Fibroblast of gingiva (primary cell): ENCODE measurements at places on chromosomes 5 and 9.
A peak's percentile ranks its signal among the peaks of the same experiment; 100 is the strongest.

DNA sequence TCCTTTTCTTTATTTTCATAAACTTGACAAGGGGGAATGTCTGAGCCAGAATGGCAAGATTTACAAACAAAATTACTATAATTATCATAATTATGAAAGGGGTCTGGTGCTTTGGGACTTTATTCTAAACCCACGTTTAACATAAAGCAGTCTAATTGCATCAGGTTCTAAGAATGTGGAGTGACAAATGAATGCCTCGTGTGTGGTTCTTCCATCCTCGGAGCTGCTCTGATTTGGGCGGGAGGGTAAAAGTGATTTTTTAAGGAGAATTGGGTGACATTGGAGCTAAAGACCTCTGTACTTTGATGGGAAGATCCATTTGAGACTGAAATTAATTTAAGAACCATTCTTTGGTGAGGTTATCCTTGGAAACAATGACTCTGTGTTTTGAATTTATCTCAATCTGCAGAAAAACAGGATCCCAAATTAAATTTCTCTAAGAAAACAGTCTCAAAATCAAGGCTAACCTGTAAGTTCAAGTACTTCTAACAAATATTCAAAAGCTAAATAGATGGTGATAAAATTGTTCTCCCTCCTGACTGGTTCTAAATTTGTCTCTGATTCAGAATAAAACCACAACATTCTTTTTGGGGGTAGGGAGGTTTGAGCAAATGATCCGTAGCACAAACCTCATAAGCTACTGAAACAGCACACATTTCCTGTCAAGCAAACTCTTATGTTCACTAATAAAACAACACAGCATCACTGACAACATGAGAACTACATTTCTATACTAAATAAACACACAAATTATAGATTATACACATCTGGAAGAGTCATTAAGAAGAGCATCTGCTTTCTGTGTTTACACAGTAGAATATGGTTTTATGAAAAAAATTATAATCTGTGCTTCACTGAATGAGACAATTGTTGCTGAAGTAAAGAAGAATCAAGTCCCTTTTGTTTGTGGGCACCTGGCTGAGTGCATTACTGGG is 85.5 kb downstream of the DCP2 start:
- peak; percentile 67 for DNase-seq

- DNase-seq = no peak
Observed at GRCh38 chr5:148937830-148938521, 111.6 kb downstream of the ADRB2 start.

DNA sequence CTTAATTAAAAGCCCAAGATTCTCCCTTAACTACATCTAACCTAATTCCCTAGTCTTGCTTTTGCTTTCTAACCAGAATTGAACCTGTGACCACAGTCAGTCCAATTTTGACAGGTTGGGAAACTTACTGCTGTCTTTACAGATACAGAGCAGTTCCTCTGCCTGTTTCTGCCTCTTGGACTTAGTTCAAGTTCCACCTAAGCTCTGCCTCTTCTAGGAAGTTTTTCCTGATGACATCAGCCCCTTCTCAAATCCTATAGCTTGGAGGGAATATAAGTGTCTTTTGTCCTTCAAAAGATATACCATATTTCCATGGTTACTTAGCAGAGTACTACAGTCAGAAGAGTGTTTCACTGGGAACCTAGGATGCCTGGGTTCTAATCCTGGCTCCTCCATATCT is 31.7 kb downstream of the BRINP1 start:
- DNase-seq = no peak

DNA sequence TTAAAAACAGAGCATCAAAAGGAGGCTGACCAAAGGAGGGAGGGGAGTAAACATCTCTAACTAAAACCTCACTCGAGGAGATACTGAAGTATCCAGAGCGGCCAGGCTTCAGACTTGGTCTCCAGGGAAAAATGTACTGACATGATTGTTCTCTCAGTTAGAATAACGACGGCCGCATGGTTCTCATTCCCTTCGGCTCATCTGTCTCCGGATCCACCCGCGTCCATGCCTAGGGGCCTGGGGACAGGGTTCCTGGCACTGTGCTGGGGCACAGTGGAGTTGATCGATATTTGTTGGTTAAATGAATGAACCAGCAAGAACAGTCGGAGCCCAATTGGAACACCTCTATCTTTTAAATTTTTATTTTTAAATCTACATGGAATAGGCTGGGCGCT is 167.1 kb upstream of the PHYKPL start:
- DNase-seq = no peak

- no peak for DNase-seq
Observed at GRCh38 chr9:33082128-33082527, 5.7 kb upstream of the SMU1 start.

DNA sequence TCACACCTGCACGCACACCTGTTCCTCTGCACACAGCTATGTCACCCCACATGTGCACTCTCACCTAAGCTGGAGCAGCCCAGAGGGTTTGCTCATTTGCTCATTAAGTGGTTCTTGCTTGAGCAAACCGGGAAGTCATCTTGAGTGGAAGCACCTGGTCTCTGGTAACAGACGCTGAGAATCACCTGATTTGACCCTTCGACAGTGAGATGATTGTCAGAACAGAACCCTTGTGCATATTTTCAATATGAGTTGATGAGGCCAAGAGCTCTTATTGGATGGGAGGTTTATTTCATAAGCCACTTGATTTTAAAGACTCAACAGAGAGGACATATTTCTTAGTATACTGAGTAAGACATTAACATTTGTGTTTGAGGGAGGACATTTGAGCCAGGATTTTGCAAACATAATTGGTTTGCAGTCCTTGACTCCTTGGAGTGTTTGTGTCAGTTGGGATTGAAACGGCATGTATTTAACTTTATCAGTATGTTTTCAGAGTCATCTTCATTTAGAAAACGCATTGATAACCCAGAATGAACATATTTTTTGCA is 22.1 kb upstream of the LPCAT1 start:
- DNase-seq = no peak

- DNase-seq = no peak
Observed at GRCh38 chr9:12391839-12392509, 301.2 kb upstream of the TYRP1 start.

DNA sequence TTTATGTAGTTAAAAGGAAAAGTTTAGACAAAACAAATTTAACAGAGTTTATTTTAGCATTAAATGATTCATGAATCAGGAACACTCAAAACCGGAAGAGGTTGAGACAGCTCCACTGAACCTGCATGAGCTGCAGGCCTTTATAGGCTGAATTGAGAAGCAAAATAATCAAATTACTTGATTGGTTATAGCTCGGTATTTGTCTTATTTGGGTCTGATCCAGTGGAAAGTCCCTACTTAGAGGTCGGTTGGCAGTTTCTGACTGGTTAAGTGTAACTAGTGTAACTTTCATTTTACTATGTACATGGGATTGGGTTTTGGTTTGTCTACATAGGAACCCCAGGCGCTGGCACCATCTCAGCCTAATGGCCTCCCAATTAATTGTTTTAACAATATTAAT is 74.1 kb upstream of the PIK3R1 start:
- DNase-seq = peak; percentile 49

GRCh38 chr5:67541875-67542274 is 345.3 kb upstream of the CD180 start:
- no peak for DNase-seq

GRCh38 chr5:72604111-72604797 is 97.0 kb upstream of the ZNF366 start:
- DNase-seq = no peak

DNA sequence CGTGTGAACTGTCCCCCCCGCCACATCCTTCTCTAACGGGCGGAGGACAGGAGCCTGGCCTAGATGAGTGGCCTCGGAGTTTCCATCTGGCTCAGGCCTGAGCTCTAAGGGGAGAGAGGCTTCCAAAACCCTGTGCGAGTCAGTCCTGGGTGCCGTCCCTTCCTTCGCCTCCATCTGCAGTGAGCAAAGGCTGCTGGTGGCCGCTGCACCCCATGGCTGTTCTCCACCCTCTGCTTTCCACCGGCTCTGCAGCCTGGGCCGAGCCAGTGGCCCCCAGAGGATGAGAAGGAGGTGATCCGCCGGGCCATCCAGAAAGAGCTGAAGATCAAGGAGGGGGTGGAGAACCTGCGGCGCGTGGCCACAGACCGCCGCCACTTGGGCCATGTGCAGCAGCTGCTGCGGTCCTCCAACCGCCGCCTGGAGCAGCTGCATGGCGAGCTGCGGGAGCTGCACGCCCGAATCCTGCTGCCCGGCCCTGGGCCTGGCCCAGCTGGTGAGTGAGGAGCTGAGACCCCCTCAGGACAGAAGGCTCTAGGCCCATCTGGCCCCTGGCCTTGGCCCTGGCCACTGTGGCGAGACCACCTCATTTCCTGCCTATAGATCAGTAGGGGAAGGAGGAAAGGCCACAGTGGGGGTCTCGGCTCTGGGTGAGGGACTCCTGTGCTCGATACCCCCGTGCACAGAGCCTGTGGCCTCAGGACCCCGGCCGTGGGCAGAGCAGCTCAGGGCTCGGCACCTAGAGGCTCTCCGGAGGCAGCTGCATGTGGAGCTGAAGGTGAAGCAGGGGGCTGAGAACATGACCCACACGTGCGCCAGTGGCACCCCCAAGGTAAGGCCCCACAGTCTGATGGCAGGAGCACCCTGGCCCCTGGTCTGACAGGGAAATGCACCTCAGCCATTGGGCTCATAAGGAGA is 3.0 kb downstream of the PKN3 start:
- DNase-seq = no peak

DNA sequence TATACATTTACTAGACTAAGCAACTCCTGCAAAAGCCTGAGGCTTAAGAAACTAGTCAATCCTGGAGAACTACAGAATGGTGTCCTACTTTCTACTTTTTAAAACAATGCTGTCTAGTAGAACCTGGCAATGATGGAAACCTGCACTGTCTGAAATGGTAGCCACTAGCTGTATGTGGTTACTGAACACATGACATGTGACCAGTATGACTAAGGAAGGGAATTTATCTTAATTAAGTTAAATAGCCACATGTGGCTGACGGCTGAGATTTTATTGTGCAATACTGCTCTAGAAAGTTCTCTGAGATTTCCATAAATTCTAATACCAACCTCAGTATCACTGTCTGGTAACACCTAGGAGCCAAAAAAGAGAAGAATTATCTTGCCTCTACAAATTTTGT is 44.9 kb upstream of the RAPGEF6 start:
- DNase-seq = peak; percentile 82

DNA sequence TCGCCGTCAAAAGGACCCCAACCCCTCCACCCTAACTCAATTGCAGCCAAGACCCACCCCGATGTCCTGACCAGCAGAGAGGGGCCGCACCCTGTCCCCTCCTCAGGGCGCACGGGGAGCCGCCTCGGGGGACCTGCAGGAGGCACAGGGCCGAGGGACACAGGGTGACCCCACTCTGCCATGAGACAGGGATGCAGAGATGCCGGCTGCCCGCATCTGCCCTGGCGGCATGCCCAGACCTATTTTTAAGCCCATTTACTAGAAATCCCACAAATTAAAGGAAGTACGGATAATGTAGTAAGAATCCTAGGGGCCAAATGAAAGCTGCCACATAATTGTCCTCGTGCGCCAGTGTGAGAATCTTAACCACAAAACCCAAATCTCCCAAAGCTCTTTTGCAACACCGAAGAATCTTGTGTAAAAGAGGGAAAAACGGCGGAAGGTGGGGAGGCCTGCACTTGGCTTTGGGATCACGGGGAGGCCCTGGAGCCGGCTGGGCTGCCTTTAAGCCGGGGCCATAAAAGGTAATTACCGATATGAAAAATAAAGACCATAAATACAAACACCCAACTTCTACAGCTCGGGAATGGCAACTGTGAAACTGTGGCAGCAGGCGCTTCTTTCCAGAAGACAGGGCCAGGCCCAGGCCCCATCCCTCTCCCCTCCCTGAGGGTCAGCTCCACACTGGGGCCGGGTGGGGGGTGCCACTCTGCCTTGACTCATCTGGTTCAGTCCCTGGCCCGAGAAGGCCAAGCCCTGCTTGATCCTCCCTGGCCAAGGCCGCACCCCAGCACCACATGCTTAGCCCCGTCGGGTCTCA is 35.0 kb downstream of the NACC2 start:
- peak; percentile 75 for DNase-seq

DNA sequence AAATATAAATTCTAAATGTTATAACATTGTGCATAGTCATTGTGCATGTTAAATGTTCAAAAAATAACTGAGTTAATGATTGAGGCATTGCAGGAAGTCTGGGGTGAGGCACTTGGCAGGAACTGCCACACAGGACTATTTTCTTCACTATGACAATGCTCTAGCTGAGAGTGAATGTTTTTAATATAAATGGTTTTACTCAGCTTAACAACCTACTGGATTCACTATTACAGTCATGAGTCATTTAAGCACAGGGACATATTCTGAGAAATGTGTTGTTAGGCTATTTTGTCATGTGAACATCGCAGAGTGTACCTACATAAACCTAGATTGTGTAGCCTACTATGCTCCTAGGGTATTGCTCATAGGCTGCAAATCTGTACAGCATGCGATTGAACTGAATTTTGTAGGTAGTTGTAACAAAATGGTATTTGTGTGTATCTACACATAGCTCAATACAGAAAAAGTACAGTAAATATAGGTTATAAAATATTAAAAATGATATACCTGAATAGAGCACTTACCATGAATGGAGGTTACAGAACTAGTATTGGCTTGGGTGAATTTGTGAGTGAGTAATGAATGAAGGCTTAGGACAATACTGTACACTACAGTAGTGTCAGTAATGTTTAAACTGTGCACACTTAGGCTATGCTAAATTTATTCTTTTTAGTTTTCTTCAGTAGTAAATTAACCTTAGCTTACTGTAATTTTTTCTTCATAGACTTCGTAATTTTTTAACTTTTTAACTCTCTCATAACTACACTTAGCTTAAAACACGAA is 346.1 kb upstream of the PTGER4 start:
- DNase-seq = peak; percentile 57

GRCh38 chr5:125120012-125120411 is 373.6 kb upstream of the ZNF608 start:
- no peak for DNase-seq

DNA sequence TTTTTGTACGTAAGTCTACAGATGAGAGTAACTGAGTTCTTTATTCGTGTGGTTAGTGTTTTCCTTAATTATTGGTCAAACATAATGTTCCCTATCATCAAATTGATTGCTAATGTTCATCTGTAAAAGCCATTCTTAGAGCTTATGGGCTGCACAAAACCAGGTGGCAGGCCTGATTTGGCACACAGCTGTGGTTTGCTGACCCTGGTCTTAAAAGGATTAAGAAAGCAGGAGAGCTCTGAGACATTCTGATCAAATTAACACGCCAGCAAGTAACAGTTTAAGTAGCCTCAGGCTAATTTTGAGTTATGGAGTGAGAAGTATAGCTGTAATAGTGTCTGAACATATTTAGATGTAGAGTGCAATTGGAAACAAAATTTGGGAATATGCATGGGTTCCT is 63.2 kb downstream of the PRR16 start:
- no peak for DNase-seq

- no peak for DNase-seq
Observed at GRCh38 chr9:132126680-132127236, 35.1 kb upstream of the NTNG2 start.

DNA sequence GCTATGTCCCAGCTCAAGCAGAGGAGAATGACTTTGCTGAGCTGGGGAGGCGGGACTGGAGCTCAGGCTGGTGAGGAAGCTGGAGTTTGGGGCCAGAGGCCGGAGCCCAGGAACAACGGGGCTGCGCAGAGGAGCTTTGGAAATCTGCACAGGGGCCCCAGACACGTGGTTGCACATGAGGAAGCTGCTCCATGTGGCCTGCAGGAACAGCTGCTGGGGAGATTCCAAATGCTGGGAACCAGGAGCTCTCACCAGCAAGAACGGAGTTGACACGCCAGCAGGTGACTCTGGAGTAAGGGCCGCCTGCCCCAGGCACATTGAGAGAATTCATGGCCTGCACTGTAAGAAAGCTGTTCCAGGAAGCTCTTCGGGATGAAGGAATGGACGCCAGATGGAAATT is 91.0 kb downstream of the OLFM1 start:
- DNase-seq = no peak
